Stimulated activated CD4-positive, alpha-beta T cell treated with anti-CD3 and anti-CD28 coated beads, Interleukin-15, amount 100 ng/mL, for 1 hour (primary cell): ENCODE measurements at places on chromosomes 11 and 22.

DNA sequence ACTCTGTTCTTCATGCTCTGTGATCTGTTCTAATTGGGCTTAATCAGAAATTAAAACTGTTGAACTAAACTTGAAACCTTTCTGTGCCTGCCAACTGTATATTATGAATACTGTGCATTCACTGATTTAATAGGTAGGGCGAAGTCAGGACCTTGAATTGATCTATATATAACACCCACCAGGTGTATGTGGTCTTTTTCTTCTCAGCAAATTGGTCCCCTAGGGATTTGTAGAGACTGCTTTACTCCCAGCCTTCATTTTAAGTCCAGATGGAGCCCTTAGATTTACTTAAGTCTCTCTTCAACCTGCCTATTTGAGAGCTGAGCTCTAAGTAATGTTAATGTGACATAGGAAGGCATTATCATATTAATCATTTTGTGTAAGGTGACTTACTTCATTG, 257.5 kb downstream of the TMEM135 start:
- DNase-seq = no peak

DNA sequence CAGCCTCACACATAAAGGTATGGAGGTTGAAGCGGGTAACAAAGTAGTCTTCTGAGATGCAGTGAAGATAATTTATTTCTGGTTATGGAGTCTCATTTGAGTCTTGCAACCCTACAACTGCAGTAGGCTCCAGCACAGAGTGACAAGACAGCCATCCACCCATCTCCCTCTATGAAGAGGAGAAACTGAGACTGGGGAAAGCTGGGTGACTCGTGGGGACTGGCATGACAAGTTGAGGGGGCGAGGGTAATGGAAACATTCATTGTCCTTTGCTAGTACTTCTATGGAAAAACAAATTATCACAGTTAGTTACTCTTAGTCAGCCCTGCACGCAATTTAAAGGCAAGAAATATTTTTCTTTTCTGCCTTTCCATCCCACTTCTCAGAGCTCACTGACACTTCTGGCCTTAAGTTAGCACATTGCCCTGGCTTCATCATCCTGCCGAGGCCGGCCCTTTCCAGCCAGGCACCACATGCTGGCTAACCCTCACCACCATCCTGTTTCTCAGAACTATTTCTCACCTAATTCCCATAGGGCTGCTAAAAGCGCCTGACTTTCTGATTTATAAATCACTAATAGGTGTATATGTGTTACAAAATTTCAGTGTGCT, 361.1 kb downstream of the ETS1 start:
- no peak for DNase-seq

GRCh38 chr22:29782061-29782845, 15.1 kb downstream of the UQCR10 start:
- no peak for DNase-seq

- no peak for DNase-seq
Measured at GRCh38 chr11:24496736-24497725, at the start of gene LUZP2. Gene LUZP2 (plus strand): TSS chr11:24497053.

- DNase-seq = no peak
Measured at GRCh38 chr22:21642584-21643448, 714 bp downstream of the SDF2L1 start.

DNA sequence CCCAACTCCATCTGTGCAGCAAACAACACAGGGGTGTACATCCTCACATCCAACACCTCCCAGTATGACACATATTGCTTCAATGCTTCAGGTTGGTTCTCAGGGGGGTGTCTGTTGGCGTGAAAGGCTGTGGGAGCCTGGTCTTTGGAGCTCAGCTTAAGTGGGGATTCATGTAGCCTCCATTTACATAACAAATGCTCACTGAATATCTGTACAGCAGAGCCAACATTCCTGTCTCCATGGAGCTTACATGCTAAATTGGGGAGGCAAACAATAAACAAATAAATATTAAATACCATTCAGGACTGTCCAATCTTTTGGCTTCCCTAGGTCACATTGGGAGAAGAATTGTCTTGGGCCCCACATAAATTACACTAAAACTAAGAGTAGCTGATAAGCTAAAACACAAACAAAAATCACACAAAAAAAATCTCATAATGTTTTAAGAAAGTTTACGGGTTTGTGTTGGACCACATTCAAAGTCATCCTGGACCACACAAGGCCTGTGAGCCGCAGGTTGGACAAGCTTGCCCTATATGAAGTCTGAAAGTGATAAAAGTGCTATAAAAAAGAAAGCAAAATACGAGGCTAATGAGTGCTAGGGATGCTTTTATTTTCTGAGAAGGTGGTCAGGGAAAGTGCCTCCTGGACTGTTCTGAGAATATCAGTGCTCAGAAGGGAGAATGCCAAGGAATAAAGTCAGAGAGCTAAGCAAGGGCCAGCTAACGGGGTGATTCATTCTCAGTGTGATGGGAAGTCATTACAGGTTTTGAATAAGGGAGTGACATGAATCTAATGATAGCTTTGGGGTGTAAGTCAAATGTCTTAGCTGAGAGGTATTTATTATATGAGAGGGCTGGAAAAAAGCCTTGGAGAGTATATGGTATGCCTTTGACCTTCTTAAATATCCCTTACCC, 41.6 kb downstream of the CD44 start:
- DNase-seq = no peak

GRCh38 chr11:65486570-65487466, 12.0 kb upstream of the MALAT1 start:
- no peak for DNase-seq

GRCh38 chr11:12854297-12854661, 154.8 kb upstream of the RASSF10 start:
- DNase-seq = no peak

GRCh38 chr11:132095230-132096131, 725.1 kb downstream of the NTM start:
- no peak for DNase-seq

DNA sequence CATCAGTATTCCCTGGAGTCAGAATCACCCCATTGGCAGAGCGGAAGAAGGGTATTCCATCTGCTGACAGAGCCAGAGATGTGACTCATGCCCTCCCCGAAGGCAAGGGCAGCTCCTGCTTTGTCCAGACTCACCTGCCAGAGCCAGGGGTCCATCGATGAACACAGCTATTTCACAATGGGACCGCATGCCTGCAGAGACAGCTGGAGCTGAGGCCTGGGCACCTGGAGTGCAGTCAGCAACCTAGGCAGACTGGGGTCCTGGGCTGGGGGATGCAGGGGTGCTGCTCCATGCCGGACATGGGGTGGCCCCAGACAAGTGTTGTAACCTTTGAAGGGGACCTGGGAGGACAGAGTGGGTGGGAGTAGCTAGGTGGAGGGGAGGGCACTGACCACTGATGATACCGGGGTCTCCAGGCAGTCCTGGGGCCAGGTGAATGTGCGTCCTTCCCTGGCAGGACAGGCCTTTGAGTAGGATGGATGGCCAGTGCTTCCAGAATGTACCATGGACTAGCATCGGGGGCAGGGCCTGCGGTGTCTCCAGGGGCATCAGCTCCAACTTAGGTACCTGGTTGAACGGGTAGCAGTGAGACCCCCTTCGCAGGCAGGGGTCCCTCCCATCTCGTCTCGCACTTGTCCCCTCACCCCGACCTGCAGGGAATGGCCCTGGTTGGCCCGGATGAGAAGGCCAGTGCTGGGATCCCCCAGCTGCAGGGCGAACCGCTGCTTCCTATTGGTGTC, 1.7 kb downstream of the TRPT1 start:
- DNase-seq = no peak

GRCh38 chr22:48952256-48953102, 875.2 kb downstream of the BRD1 start:
- DNase-seq = no peak

DNA sequence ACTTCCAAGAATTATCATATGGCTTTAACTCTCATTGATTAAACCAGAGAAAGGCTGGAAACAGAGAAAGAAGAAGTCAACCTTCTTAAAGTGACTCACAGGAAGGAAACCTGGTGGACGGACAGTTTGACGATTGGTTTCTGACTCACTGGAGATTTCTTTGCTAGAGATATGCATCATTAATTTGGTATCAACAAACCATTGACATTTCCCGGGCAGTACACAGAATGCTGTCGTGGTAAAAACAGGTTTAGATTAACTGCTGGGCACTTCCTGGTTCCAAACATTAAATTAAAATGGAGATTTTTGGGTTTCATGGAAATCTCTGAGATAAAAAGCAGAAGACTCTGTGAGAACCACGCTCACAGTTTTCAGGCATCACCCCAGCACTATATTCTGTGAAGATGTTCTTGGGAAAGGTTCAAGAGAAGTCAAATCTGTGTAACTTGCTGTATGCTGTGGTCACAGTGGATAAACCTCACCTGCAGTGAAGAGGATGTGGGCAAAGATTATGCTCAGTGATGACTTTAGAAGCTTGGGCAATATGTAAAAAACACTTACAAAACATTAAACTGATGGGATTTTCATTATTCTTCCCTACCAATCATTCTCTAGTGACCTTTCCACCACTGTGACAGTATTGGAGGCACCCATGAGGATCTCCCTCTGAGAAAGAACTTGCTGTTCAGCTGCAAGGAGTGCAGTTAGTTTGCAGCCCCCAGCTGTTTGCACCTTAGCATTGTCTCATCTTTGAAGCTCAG, 61.1 kb upstream of the CD44 start:
- DNase-seq = no peak

GRCh38 chr22:31332886-31333285, 13.3 kb downstream of the PATZ1 start:
- no peak for DNase-seq

GRCh38 chr11:68463714-68464113, 3.2 kb downstream of the PPP6R3 start:
- DNase-seq = no peak

GRCh38 chr11:66592457-66593302, at the start of the genes CCDC87 and CCS:
Gene CCDC87 (minus strand): TSS chr11:66593063. CDS start chr11:66593015, 48 bp downstream.
Gene CCS (plus strand): TSS chr11:66593185. CDS start chr11:66593262, 77 bp downstream.
- DNase-seq = peak; percentile 98

DNA sequence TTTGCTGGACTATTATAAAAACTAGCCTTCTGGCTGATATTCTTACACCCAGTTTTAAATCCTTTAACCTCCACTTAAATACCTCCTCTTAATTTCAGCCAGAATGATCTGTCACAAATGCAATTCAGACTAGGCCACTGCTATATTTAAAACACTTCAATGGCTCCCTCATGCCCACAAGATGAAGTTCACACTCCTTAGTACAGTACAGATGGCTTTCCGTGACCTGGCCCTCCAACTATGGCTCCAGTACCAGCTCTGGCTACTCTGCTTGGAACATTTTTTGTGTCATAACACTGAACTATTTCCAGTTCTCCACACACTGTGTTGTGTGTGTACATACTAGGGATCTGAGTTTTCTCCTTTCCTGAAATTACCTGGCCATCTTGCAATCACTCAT, 353.4 kb downstream of the SOX6 start:
- DNase-seq = no peak

DNA sequence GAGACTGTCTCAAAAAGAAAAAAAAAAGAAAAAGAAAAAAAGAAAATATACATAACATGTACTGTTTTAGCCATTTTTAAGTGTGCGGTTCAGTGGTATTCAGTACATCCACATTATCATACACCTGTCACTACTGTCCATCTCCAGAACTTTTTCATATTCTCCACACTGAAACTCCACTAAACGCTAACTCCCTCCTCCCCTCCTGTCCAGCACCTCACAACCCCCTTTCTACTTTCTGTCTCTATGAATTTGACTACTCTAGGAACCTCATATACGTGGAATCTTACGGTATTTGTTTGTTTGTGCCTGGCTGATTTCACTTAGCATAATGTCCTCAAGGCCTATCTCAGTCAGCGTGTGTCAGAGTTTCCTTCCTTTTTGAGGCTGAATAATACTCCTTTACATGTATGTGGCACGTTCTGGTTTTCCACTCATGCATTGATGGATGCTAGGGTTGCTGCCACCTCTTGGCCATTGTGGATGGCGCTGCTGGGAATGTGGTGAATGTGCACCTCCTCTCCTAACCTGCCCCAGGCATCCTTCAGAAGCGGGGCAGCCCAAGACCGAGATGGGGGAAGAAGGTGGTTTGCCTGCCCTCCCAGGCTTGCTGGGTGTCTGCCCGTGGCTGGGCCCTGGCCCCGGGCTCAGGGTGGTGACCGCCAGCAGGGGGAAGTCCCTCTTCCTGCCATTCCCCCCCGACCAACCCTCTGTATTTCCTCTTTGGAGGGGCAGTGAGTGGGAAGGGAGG, 60.5 kb downstream of the BCR start:
- no peak for DNase-seq

DNA sequence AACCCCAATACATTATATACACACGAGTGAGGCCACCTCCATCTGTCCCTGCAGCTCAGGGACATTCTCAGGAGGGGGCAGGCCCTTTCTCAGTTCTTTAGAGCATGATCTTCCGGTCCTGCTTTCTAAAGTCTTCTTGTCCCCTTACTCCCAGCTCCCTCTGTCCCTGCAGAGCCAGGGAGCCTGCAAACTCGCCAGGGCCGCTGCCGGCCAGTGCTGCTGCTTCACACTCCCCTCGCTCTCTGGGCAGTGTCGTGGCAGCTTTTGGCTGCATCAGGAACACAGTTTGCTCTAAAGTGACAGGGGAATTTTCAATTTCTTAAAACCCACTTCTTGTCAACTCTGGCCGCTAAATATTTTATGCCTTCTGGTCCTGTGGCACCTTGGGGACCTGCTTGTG, 130.1 kb upstream of the NARS2 start:
- DNase-seq = no peak

DNA sequence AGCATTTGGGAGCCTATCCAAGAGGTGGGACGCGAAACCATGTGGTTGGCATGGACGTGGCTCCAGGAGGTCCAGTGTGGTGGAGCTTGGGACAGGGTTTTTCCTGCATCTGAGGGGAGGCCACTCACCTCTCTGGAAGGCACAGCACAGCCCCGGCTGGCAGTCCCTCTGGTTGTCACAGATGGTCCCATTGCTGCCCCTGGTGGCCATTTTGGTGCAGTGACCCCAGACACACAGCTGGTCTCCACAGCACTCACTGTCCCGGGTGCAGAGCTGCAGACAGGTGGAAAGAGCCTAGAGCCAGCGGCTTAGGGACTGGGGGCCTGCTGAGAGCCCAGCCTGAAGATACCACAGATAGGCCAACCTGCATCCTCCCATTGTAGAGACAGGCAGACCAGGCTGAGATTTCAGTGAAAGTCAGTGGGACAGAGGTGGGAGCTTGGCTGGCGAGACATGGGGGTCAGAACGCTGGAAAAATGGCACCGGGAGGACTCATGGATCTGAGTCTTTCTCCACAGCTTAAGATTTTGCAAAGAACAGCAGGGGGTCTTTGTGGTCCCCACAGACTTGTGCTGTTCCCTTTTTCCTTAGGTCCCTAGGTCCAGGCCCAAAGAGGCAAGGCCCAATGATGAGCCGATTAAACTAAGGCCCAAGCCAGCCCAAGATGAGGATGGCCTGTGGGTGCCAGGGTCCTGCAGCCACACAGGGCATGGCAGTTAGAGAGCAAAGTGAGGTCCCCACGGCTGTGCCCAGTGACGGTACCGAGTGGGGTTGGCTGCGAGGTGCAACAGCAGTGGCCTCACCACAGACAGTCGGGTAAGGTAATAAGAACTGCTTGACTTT, 41.4 kb downstream of the DKK3 start:
- peak; percentile 28 for DNase-seq

- no peak for DNase-seq
Measured at GRCh38 chr22:29477723-29478318, 2.2 kb upstream of the NEFH start.

GRCh38 chr11:98183034-98183433, 837.7 kb upstream of the CNTN5 start:
- no peak for DNase-seq

GRCh38 chr22:41560095-41560471, 727 bp upstream of the CSDC2 start:
- no peak for DNase-seq
